ENCODE measurements at places on chromosomes 4 and X.

GRCh38 chrX:72399816-72400215 is 94.1 kb upstream of the CITED1 start:
- no peak for DNase-seq

DNA sequence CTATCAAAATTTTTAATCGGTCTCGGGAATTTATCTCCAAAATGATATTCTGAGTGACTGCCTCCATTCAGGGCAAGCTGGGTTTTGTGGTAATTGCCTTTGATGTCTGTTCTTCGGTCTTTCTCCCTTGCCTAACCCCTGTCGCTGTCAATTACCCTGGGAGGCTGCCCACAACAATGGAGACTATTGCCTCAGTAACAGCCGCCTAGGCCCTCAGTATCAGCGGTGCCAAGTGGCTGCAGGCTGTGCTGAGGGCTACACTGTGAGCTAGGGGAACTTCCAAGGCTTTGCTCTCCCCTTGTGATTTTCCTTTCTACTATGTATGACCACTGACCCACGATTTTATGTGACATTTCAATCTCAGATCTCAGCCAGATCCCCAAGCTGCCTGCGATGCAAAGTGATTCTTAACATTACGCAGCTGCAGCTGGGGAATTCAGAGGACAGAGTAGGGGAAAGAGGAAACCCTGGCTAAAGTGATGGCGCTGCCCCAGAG is 36.3 kb upstream of the REST start:
- DNase-seq, result no peak

DNA sequence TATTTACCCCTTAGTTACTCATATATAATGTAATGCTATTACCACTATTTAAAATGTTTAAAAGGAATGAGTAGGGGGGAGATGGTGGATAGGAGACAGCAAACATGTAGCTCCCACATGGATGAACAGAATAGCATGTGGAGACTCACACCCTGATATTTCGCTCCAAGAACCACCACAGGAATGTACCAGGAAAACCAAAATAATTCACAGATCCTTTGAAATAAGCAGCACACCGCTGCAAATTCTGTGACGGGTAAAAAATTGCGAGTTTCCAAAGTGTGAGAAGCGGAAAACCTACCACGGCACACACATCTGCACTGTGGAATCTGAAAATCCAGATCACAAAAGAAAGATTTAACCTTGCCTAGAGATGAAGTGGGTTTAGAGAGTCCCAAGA is 428.2 kb downstream of the TLL1 start:
- DNase-seq, result no peak

- no peak for DNase-seq
Observed at GRCh38 chrX:13130816-13131215, 86.4 kb upstream of the FAM9C start.

GRCh38 chr4:89305028-89305427 is 2.6 kb downstream of the GPRIN3 start:
- DNase-seq, result no peak

- DNase-seq, result no peak
Observed at GRCh38 chr4:77566148-77566547, 39.5 kb upstream of the CXCL13 start.

- no peak for DNase-seq
Observed at GRCh38 chr4:31791666-31792065, 1071.5 kb downstream of the PCDH7 start.

GRCh38 chr4:5802565-5802964 is 90.3 kb downstream of the CRMP1 start:
- no peak for DNase-seq

- DNase-seq, result no peak
Observed at GRCh38 chrX:132184871-132185270, 34.4 kb downstream of the RAP2C start.

DNA sequence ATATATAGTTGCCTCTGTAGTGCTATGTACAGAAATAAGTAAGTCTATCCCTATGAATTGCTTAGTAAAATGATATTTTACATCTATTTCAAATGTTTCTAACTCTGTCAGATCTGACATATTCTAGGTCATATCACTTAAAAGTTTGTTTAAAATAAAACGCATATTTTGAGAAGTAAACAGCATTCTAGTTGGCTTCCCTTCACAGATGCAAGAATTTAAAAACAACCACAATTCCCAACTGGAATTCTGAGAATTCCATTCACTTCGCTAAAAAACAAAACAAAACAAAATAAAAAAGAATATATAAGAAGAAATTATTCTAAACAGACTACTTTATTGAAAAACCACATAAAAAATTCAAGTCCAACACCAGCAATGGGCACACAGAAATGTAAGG is 126.0 kb downstream of the PPP3CA start:
- no peak for DNase-seq

- no peak for DNase-seq
Observed at GRCh38 chr4:6292376-6293096, 22.9 kb downstream of the WFS1 start.

- no peak for DNase-seq
Observed at GRCh38 chrX:153374426-153374825, 26.7 kb downstream of the PNMA6E start.

All from D721Med (cell line).